ENCODE measurements at places on chromosomes 11 and 22.
A peak's percentile ranks its signal among the peaks of the same experiment; 100 is the strongest.

GRCh38 chr11:2663506-2663905 is 36.3 kb downstream of the KCNQ1OT1 start:
- no peak for DNase-seq

DNA sequence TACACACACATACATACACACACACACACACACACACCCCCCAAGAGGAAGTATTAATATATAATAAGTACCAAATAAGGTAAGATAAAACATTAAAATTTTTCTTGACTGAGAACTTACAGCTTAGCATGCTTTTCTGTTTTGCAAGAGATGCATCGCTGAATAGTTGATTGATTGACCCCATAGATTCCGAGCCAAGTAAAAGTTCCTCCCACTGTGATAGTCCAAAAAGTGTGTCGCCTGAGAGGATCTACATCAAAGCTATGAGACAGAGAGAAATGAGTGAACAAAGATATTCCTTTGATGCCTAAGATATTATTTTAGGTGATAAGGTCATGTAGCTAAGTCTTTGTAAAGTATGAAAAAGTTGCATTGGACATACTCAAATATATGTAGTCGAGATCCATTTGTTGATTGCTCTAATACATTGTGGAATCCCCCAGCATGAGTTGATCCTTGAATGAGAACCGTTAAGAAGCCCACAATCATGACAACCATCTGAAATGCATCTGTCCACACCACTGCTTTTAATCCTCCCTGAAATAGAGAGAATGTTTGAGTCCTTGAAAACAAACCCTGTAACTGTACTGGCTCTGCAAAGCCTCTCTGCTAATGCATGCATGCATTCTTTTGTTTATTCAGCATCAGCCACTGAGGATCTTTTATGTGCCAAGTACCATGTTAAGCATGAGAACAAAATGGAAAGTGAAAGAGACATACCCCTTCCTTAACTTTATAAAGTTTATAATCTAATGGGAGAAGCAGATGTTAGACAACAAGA is 18.3 kb downstream of the SLC5A12 start:
- DNase-seq = no peak

- DNase-seq = no peak
Measured at GRCh38 chr11:78341841-78342240, 75.8 kb downstream of the GAB2 start.

DNA sequence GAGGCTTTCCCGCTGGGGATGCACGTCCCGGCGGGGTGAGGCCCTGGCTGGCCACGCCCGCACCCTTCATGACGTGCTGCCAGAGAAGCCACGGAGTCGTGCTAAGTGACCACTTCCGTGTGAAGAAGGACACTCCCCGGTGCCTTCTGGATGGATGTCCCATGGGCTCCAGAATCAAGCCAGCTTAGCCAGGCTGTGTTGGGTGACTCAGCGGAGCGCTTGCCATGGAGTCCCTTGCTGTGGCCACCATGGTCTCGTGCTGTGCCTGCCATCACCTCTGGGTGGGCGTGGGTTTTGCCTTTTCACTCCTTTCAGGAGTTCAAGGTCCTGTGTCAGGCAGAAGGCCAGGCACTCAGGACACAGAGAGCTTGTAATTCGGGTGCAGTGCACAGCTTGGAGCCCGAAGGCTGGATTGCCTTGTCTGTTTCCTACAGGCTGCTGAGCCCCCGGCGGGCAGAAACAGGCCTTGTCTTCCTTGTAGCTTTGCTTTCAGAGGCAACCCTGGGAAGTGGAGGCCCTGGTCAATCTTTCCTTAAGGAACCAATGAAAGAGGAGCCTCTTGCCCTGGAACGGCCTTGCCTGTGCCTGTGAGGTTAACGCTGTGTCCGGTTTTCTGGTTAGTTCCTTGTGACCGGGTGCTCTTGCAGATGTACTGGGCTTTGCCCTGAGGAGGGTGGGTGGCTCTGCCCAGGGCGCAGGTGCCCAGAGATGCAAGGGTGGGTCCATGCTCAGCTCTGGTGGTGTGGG is 268.6 kb downstream of the TBC1D22A start:
- DNase-seq = no peak

GRCh38 chr11:36119300-36119699 is 169.9 kb downstream of the COMMD9 start:
- DNase-seq = no peak

GRCh38 chr22:38608992-38609750 is 39.2 kb upstream of the DMC1 start:
- no peak for DNase-seq

GRCh38 chr11:67287355-67288197 is 1.5 kb upstream of the ANKRD13D start:
- peak; percentile 50 for DNase-seq

GRCh38 chr11:94449029-94449428 is 44.6 kb downstream of the MRE11 start:
- no peak for DNase-seq

DNA sequence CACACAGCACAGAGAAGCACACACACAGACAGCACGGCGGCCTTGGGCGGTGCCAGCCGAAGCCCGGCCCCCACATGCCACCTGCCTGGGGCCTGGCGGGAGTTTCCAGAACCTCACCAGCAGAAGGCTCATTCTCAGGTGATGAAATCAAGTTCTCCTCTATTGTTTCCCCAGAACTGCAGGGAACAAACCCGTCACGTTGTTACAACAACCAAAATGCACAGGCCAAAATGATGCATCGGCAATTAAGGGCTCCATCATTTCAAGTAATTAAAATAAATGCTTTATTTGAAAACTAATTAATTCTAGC is 30.8 kb downstream of the GNB1L start:
- no peak for DNase-seq

DNA sequence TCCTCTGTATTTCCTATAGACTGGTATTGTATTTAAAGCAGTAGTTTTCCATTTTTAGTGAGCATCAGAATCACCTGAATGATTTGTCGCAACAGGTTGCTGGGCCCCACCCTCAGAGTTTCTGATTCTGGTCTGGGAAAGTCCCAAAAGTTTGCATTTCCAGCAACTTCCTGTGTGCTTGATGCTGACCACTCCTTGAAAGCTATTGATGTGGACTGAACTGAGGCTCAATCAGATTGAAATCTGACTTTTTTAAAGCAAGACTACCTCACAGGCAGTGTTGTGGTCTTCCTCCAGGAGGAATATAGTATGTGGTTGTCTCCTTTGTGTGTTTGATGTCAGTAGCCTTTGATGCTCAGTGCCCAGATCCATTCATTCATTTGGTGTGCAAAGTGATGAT is 17.2 kb upstream of the MPZL2 start:
- DNase-seq = no peak

GRCh38 chr11:112345166-112345565 is 84.5 kb upstream of the PLET1 start:
- DNase-seq = no peak

DNA sequence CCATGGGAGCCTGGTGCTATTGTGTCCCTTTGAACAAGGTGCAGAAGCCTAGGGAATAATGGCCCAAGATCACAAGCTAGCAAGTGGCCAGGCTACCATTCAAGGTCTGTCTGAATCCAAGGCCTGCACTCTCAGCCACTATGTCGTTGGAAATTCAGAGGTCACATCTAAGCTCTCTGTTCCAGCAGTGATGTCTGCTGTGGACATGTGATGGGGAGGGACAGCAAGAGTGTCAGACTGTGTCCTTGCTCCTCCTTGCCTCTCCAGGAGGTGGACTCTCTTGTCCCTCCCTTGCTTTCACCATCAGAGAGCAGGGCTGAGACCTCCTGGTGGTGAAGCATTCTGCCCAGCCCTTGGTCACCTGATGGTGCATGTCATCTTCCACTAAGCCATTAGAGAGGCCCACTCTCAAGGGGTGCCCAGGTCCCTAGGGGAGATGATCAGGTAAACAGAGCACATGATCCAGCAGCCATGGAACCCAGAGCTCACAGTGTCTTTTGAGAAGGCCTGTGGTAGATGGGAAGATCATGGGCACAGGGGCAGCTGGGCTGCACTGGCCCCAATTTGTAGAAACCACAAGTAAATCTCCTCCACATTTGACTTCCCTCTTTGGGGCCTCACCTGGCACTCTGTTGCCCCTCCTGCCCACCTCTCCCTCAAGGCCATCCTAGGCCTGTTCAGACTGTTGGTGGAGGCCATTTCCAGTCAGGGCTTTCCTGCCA is 37.1 kb upstream of the SUSD2 start:
- no peak for DNase-seq

- no peak for DNase-seq
Measured at GRCh38 chr11:60868682-60869450, 1.5 kb downstream of the ZP1 start.

- DNase-seq = no peak
Measured at GRCh38 chr22:27621486-27622070, 180.0 kb downstream of the MN1 start.

DNA sequence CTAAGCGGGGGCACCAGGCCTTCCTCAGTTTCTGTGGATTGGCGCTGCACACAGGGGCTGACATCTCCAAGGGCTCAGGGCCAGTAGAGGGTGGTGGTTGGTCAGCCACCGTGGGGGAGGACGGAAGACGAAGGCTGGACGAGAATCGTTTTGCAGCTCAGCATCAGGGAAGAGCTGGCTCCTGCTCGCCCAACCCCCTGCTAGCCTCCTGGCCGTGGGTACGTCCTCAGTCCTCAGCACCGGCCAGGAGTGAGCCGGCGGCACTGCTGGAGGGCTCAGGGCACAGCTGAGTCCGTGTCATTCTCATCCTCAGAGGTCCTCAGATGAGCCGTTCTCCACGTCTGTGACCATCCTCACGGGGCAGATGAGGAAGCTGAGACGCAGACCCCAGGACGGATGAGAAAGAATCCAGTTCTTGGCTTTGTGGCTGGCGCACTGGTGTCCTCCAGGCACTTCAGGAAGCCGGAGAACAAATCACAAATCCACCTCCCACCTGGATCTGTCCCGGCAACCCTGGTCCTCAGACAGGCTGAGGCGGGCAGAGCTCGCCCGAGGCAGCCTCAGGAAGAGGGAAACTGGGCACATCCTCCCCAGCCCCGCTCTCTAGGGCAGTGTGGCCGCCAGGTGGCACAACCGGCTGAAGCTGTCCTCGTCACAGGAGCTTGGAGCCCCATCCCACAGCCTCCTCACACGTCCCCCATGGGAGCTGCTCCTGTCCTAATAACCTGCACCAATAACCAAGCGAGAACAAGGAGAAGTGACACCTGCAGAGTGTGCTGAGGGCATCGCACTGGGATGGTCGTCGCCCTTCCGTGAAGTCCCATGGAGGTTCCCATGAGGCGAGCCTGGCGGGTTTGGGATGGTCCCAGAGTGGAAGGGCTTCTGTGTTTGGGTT is 393.7 kb downstream of the BRD1 start:
- no peak for DNase-seq

DNA sequence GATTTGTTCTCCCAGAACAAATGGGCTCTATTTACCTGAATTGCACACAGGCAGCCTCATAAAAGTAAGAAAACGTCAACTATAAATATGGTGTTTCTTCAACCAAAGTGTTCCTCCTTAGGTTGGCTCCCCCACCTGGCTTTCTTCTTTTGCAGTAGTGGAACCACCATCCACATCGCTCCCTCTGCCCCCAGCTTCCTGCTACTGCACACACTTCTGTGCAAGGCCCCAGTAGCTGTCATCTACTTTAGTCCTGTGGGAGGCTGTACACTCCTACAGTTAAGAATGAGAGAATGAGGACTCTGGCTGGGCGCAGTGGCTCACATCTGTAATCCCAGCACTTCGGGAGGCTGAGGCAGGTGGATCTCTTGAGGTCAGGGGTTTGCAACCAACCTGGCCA is 89.5 kb downstream of the BMAL1 start:
- DNase-seq = no peak

DNA sequence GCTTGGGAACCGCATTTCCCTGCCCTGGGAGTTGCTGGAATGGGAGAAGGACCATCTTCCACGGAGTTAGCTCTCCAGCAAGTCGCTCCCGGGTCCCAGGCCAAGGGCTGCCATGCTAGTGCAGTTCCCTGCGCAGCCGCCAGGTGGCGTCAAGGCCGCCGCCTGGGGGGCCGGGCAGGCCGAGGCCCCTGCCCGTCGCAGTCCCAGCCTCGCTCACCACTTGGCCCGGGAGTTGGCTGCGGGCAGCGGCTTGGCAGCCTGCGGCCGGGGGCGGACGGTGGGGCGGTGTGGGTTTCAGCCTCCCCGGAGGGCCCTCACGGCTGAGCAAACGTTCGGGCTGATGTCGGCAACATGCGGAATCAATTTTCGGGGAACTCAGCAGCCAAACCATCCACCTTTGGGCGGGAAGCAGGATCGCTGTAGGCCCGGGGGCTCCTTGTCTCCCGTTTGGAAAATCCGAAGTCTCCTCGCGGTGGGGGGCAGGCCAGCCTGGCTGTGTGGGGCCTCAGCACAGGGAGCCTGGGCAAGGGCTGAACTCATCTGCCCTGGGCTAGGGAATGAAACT is 415.1 kb downstream of the SOX6 start:
- DNase-seq = no peak

GRCh38 chr11:120344302-120345004 is 8.2 kb downstream of the ARHGEF12 start:
- DNase-seq = peak; percentile 55

DNA sequence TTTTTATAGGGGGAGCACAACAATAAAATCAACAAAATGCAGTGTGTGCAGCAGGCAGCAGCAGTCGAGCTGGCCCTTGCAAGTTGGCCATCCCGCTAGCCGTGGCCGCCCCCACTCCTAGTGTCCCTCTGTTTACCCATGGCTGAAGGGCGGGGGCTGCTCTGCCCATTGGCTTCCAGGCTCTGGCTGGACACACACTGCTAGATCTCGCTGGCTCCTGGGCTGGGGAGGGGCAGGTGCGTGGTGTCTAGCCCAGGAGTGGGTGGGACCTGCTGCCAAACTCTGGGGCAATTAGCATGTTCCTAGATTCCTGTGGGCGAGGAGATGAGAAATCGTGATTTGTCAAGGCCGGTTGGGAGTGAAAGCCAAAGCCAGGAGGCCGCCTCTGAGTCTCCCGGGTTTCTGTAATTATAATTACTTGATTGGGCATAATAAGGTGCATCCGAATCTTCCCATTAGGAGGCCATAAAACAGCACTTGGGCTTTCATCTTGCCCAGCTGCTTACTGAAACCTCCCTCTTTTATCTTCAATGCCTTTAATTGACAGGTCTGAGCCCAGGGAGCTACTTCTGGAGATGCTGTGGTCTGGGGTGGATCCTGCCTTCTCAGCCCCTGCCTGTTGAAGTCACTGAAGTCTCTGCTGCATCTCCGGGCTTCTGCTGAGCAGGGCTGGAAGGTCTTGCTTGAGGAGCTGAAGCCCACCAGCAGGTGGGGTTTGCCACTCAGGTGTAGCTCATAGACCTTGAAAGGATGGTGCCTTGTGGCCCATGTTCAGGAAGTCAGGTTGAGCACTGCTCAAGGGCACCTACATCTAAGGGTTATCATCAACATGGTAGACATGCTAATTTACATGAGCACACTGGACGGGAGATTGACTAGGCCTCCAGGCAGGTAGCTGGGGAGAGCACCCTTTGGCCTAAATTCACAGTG is 44.5 kb upstream of the DKK3 start:
- DNase-seq = no peak

- no peak for DNase-seq
Measured at GRCh38 chr11:113134626-113135025, 173.4 kb downstream of the NCAM1 start.

- DNase-seq = no peak
Measured at GRCh38 chr22:17260950-17261349, 41.7 kb upstream of the ADA2 start.

- no peak for DNase-seq
Measured at GRCh38 chr11:66146074-66146473, 76.0 kb downstream of the PACS1 start.

GRCh38 chr11:111571829-111572501 is 30.3 kb upstream of the SIK2 start:
- no peak for DNase-seq

GRCh38 chr11:113519989-113520613 is 44.9 kb upstream of the DRD2 start:
- DNase-seq = no peak
